ENCODE measurements at places on chromosomes 2 and 18.

DNA sequence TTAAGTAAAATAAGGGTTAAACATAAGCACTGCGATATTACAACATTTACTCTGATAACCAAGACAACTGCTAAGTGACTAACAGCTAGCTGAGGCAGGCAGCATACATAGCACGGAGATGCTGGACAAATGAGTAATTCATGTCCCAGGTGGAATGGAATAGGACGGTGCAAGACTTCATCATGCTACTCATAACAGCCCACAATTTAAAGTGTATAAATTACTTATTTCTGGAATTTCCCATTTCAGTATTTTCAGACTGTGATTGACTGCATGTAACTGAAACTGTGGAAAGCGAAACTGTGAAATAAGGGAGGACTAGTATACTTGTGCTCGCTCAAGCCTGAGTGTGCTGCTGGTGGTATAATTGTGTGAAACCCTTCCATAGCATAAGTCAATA is 12.9 kb downstream of the IER3IP1 start:
- DNase-seq: no peak

DNA sequence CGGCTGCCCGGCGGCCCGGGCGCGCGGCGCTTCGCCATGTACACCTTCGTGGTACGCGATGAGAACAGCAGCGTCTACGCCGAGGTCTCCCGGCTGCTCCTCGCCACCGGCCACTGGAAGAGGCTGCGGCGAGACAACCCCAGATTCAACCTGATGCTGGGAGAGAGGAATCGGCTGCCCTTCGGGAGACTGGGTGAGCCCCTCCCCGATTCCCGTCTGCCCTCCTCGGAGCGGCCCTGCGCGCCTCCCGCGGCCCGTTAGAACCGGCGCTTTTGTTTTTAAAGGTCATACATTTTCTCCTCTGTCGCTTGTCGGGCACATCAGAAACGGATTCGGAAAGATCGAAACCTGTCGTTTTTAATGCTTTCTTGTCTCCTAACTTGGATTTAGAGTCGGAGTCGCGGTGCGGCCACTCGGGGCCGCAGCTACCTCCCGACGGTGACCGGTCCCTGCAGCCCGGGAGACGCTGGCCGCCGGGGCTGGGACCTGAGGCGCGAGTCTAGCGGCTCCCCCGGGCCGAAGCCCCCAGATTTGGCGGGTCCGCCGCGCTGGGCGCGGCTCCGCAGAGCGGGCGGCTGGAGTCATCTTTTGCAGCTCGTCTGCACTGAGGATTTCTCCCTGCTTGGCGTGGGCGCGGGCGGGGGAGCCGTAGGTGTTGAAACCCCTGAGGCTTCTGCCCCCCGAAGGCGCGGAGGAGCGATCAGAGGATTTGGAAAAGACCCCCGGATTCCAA is 519 bp downstream of the TTL start:
- peak; percentile 20 for DNase-seq

DNA sequence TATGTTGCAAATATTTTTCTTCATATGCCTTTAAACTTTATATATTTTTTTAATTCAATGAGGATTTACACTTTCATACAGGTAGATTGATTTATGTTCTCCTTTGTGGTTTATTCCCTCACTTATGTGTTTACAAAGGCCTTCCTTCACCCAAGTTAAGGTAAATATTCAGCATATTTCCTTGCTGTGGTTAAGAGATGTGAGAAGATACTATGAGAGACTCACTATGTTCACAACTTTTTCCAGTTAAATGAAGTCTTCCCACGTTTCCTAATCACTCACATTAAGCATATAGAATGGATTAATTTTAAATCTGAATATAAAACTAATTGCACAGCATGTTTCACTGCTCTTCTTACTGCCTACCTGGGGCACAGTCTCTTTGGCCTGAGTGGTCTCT is 597 bp downstream of the PECR start:
- DNase-seq: no peak

GRCh38 chr2:197369933-197370320 is 59.3 kb upstream of the ANKRD44 start:
- DNase-seq: no peak

DNA sequence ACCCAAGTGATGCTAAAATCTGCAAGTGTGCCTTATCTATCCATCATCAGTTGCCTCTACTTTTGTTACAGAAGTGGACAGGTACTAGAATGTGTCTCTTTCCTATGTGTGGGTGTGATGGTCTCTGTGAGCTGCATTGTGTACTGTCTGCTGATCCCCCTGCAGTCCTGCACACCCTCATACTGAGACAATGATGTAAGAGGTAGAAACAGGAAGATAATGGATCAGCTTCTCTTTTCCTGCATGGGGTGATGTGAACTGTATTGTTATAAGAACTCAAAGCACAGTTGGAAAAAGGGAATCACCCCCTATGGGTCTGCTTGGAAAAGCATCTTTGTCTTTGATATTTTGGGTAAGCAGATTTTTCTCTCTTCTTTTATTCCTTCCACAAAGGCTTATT is 537.6 kb upstream of the CDH2 start:
- DNase-seq: no peak

DNA sequence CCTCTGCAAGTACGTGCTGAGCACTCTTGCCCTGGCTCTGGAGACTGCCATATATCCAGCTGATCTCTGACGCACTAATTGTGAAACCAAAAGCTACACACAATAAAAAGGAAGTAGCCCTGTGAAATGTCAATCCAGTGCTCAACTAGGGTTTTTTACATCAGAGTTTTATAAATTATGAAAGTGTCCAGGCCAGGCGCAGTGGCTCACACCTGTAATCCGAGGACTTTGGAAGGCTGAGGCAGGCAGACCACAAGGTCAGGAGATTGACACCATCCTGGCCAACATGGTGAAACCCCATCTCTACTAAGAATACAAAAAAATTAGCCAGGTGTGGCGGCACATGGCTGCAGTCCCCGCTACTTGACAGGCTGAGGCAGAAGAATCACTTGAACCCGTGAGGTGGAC is 24.5 kb upstream of the PEX13 start:
- no peak for DNase-seq

DNA sequence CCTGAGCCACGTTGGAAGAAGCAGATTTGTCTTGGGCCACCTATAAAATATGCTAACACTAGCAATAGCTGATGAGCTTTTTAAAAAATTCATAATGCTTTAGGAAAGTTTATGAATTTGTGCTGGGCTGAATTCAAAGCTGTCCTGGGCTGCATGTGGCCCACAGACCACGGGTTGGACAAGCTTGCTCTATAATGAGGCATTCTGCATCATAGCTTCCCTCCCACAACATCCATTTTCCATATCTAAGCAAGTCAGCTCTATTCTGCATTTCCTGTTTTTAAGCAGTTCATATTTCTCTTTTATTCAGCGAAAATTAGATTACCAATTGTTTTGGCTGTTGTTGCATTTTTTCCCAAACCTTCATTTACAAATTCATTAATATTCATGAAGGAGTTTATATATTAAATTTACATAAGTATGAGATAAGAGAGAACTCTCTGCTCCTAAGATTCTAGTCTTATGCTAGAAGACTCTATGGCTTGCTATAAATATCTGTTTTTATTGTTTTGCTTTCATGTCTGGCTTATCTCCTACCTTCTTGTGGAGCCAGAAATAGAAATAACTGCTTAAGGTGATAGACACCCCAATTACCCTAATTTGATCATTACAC is 114.5 kb upstream of the HNRNPA3 start:
- DNase-seq: no peak

DNA sequence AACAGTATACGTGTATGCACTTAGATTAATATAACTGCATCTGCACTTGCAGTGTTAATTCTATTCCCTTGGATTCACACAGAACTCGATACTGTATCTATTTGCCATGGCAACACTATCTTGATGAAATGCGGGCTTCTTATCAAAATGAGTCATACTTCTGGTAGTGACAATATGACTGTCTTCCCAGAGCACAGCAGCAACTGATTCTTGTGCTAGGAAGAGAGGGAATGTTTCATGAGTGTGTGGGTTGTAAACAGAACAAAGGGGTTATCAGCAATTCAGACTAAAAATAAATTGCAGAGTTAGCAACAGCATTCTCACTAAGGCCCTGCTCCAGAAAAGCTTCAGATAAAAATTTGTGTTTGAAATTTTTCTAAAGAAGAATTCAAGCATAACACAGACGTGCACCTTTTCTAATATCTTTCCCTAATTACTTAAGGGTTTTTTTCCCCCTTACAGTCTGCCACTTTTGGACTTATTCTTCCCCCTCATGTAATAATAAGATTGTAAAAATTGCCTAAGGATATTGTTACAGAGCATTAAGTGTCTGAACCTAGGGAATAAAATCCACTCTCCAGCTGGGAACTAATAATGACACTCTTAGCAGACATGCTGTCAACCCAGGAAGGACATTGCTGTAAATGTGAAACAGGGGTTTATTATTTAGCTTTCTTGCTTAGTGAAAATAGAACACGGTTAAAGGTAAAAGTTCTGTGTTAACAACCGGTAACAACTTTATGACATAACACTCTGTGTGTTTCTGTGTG is 99.9 kb upstream of the SLC38A11 start:
- DNase-seq: peak; percentile 5

GRCh38 chr2:111705239-111705638 is 178.8 kb downstream of the ANAPC1 start:
- no peak for DNase-seq

DNA sequence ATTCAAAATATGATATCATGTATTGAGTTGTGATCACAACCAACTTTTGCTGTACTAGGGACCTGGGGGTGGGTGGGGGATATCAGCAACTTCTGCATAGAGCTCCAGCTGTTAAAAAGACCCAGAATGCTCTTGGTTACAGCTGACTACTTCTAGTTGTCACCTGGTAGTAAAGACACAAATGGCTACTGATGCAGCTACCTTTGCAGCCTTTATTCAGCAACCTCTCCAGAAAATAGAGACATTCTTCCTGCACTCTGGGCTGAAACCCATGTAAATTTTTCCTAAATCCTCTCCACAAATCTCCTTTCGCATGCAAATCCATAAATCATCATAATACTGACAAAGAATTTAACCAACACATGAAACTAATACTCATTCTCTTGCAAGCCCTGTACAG is 238.3 kb downstream of the TCF4 start:
- DNase-seq: no peak

DNA sequence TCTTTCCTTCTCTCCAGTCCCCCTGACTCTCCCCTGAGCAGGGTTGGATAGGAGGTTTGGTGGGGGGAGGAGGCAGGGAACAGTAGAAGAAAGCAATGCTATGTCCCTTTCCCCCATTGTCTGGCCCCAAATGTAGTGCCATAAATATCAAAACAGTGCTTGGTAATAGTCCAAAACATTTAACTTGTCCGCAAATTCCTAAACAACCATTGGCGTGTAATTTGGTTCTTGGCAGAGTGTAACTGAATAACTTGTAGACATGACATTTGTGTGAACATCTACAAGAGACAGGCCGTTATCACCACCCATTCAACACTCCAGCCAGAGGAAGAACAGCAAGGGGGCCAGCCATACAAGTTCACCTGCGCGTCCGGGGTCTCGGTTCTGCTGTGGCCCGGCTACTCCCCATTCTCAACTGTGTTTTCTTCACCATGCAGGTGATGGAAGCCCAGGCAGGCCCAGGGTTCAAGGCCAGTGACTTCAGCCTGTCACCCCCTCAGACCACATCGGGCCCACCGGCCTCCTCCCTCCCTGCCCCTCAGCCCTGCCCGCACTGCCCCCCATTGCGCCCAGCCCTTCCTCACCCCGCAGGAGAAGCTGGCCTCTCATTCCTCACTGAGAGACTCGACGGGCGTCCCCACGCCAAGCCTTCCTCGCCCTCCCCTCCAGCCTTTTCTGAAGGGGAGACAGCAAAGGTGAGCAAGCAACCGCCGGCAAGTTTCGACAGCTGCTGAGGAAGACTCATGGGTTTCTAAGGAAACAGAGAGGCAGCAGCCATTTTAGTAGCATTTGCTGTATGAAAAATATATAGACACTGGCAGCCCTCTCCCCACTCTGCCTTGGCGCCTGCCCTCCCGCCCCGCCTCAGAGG is 699 bp upstream of the RAPGEF4 start:
- DNase-seq: no peak

- no peak for DNase-seq
Measured at GRCh38 chr2:168191955-168192785, 55.2 kb downstream of the STK39 start.

DNA sequence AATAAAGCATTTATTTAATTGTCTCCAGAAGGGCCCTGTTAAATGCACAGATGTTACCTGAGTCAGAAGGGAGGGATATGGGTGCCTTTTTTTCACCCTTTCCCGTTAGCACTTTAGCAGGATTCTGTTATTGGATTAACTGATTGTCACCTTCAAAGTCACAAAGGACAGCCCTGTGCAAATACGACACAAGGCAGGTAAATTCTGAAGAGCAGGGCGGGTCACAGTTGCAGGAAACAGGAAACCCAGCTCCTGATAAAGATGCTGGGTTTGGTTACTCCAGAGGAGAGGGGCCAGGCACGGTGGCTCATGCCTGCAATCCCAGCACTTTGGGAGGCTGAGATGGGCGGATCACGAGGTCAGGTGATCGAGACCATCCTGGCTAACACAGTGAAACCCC is 11.4 kb upstream of the PKDCC start:
- no peak for DNase-seq

DNA sequence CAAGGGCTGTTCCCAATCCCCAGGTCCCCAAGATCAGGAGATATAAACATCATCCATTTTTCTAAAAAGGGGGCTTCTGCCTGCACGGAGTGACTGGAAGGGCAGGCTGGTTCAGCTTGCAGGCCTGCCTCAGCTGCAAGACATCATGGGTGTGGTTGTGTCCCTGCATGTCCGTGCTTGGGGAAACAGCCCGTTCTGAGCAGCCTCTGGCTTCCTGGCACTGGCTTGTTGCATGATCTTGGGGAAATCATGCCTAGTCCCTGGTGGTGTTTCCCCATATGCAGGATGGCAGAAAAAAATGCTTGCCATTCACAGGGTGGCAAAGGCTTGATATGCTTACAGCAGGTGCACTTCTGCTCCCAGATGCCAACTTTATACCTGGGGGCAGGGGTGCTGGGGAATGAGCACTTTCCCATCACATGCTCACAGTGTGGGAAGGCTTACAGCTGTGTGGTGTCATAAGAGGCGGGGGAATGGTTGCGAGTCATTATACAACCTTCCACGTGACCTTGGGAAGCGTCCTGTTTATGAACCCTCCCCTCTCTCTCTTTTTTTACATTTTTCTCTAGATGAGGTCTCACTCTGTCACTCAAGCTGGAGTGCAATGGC is 7.2 kb downstream of the PCARE start:
- DNase-seq: no peak

DNA sequence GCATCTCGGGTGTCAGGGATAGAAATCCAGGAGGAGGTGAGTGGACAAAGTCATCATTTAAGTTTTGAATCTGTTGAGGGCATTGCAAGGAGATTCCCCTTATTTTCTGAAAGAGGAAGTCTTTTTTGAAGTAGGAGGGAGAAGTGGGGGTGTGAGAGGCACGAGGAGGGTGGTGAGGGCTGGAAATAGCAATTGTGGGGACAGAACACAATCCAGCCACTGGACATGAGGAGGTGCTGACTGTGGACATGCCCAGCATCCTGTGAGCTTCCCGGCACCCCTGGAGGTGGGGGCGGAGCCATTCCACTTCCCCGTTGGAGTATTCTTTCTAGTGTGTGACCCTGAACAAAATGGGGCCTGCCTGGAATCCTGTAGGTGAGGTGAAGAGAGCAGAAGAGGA is 310.7 kb upstream of the EPAS1 start:
- DNase-seq: no peak

- peak; percentile 12 for DNase-seq
Measured at GRCh38 chr2:181304011-181304844, 153.0 kb upstream of the ITGA4 start.

GRCh38 chr18:23532848-23533247 is 29.5 kb downstream of the RMC1 start:
- no peak for DNase-seq

All from hematopoietic multipotent progenitor cell treated with erythropoietin and hydrocortisone succinate and interleukin-3 and kit ligand, for 15 days (in vitro differentiated cells).